ENCODE measurements at places on chromosomes 12 and 14.

DNA sequence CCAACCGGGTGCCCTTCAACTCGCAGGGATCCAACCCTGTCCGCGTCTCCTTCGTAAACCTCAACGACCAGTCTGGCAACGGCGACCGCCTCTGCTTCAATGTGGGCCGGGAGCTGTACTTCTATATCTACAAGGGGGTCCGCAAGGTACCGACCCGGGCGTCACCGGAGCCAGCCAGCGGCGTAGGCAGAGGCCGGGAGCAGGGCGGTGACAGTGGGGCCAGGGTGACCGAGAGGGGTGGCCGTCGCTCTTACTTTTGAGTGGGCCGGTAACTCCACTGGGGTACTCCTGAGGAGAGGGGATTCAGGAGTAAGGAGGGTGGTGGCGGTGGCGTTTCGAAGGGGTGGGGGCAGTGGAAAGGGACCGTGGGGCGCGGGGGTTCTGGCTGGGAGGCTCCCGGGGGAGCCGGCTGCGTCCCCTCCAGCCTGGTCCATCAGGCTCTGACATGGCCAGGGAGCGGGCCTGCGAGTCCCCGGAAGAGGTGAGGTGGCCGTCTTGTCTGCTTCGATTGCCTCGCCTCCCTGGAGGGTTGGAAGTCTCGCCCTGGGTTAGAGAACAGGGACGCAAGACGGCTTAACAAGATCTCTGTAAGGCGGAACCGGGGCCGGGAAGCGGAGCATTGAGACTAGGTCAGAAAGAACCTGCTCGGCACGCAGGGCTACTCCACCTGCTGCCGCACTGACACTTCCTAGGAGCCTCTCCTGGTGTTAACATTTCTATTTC is 491 bp downstream of the WDR20 start:
- DNase-seq = peak; percentile 5

GRCh38 chr14:38310420-38310995 is 54.6 kb upstream of the CLEC14A start:
- DNase-seq = no peak

GRCh38 chr12:43406801-43407200 is 145.2 kb downstream of the ADAMTS20 start:
- no peak for DNase-seq

GRCh38 chr12:11958221-11959091 is 112.3 kb upstream of the BCL2L14 start:
- no peak for DNase-seq

DNA sequence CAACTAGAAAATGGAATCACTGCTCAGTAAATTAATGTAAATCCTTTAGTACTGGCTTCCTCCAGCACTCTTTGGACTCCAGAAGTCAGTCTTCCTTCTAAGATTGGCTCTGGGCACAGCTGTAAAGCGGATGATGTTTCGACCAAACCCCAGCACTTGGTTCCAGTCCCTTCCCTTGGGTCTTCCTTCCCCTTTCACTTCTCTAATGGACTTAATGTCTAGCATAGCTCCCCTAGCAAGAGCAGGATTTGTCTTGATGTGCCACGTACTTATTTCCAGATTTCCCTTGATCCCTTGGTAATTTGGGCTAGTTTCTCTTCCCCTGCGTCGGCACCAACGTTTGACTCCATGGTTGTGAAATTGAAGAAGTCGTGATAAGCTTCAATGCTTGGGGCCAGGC is 28.3 kb downstream of the C12orf75 start:
- DNase-seq = no peak

- no peak for DNase-seq
Measured at GRCh38 chr12:57813971-57814772, 4.4 kb downstream of the AVIL start.

DNA sequence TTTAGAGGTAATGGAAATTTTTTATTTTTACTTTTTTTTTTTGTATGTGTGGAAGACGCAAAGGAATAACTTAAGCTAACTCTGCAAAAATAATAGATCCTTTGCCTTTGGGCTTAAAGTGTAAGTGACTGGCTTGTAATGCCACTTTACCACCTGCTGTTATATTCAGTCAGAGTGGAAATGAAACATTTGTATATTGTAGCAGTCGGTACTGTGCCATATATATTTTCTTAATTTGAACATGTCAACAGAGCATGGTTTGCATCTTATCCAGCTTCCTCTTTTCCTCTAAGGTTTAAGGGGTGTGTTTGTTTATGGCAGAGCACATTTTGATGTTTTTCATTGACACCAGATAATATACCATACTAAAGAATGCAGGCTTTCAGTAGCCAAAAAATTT is 176.6 kb downstream of the TRHDE start:
- no peak for DNase-seq

DNA sequence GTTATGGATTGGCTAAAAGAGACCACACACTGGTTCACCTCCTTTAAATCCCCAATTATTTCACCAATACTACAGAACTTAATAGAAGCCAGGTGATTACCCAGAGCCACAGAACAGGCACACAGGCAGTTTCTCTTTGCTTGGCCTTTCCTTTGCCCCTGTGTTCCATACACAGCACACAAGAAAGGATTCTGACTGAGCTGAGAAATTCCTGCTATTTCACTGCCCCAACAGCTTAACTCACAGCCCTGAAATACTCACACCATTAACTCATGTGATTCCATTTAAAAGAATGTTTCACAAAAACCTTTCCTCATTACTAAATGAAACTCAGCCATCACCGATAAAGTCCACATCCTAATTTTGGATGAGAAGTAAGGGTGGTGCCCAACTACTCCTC is 133.6 kb downstream of the MED13L start:
- DNase-seq = no peak

DNA sequence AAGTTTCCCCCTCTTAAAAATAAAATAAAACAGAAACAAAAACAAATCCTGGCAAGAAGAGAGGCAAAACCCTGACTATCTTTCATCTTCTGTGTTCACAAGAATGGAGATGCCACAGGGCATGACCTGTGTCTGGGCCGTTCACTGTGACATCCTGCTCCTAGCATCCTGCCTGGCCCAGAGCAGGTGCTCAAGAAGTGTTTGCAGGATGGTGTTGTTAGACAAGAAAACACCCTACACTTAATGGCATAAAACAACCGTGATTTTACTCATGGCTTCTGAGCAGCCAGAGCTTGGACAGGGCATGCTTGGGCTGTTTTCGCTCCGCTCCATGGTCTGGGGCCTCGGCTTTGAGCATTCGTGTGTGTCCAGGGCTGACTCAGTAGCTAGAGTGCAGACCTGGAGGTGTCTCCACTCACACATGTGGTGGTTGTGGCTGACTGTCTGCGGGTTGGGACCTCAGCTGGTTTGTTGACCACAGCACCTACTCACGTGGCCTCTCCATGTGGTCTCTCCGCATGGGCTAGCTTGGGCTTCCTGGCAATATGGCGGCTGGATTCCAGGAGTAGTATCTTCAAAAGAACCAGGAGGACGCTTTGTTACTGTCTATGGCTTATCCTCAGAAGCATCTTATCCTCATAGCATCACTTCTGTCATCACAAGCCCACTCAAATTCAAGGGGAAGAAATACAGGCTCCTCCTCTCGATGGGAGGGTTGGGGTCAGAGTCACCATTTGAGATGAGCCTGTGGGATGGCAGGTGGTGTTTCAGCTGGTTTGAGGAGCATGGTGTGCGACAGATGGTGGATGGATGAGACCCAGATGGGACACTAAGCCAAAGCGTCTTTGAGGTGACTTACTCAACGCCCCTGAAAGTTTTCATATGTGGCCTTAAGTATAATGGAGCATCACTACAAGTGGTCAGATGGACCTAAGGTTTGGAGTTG is 33.2 kb upstream of the FZD10 start:
- no peak for DNase-seq

- DNase-seq = no peak
Measured at GRCh38 chr12:63084501-63084900, 66.5 kb downstream of the AVPR1A start.

GRCh38 chr12:56128670-56129205 is 671 bp downstream of the ESYT1 start:
- no peak for DNase-seq

DNA sequence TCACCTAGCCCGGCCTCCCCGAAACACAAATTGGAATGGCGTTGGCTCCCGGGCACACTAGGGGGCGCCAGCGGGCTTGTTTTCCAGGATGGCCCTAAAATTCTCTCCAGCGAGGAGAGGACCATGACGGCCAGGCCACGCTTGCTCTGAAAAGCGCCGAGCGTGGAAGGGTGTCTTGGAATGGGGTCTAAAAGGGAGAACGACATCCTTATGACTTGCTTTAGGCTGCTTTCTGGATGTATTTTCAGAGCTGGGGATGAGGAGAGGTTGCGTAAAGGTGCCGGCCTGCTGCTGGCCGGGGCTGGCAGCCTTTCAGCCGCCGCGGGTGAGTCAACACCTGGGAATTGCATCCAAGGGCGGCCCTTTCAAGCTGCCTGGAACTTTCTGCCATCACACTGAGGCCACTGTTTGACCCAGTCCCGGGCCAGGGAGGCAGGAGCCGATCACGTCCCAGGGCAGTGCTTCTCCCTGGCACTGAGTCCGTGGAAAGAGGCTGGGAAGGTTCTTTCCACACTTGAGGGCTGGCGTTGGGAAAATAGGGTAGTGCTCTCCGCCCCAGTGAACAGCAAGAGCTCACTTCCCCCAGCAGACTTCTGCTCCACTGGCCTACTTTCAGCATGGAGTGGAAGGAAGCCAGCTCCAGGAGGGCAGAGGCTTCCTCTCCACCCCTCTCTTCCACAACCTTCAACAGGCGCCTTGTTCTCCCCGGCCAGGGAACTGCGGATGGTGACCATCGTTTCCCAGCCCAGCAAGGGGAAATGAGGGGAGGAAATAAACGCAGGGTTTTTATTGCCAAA is 216.2 kb downstream of the TTC8 start:
- peak; percentile 70 for DNase-seq

DNA sequence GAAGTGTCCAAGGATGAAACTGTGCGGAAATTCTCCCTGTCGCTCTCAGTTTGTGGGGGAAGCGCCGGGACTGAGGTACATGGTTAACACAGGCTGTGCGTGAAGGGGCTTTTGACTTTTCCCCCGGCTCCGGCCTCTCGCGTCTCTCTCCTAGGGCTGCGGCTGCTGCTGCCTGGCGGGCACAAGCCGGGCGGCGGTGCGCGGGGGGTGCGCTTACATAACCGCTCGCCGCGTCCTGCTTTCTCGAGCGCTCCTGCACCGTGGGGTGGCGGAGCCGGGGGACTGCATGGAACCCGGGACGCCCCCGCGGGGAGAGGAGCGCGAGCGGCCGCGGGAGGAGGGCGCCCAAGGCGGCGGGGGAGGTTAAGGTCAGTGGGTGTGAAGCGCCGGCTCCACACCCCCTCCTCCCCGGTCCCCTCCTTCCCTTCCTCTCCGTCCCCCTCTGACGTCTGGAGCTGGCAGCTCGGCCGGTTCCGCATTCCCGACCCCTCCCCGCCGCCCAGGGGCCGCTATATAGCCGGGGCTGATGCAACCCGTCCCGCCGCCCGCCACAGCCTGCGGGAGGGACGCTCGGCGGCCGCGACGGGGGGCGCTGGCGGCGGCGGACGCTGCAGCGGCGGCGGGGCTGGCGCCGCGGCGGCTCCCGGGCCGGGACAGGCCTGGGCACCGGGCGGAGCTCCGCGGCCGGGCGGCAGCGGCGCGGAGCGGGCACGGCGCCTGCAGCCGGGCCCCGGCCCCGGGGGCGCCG is at the start of gene JDP2:
Gene JDP2 (plus strand): TSS at position 541 of the 748 bp plus-strand sequence. CDS start 9,899 bp downstream, outside the sequence.
- no peak for DNase-seq

DNA sequence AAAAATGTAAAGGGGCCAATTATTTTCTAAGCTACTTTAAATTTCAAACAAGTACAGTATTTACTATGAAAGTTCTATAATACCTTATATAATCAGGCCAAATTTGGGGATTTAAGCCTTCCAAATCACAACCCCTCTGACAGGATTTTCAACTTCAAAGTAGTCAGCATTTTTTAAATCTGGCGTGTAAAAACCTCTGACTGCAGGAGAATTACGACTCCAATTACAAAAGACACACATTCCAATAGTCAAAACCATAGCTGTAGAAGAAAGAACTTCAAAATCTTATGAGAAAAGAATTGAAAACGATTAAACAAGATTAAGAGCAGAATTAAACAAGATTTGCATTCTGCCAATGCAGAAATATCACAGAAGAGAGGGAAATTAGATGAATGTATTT is 12.7 kb downstream of the OSBPL8 start:
- DNase-seq = no peak

GRCh38 chr14:70721542-70721941 is 79.8 kb downstream of the TTC9 start:
- no peak for DNase-seq

GRCh38 chr12:109606320-109607028 is 32.9 kb downstream of the MVK start:
- DNase-seq = no peak

GRCh38 chr12:126189856-126190255 is 1124.6 kb downstream of the AACS start:
- DNase-seq = no peak

- DNase-seq = no peak
Measured at GRCh38 chr12:27185234-27186021, 58.7 kb upstream of the STK38L start.

- DNase-seq = no peak
Measured at GRCh38 chr12:111788178-111788654, 21.5 kb downstream of the ALDH2 start.

GRCh38 chr14:54976316-54976715 is 50.6 kb downstream of the WDHD1 start:
- DNase-seq = no peak

- DNase-seq = no peak
Measured at GRCh38 chr14:56145181-56145769, 27.1 kb downstream of the PELI2 start.

GRCh38 chr14:99117671-99118045 is 154.3 kb downstream of the BCL11B start:
- DNase-seq = no peak

GRCh38 chr14:23301969-23302289 is 730 bp downstream of the PPP1R3E start:
- DNase-seq = no peak

- no peak for DNase-seq
Measured at GRCh38 chr14:68762953-68763764, 29.7 kb downstream of the ZFP36L1 start.

DNA sequence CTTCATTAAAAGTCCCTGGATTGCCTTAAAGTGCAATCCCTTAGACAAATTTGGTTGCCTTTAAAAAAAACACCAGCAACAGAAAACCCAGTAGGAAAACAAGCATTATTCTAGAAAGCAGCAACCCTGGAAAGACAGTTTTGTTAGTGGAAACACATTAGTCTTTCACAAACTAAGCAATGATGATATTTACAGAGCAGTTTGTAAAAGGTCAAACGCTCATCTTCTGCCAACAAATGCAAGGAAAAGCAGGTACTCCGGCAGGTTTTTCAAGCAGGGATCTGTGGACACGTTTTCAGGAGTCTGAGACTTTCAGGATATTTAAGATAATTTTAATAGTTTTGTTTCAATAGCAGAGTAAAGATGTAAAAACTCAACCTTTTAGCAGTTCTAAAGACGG is 202.2 kb downstream of the EXOC5 start:
- no peak for DNase-seq

- DNase-seq = no peak
Measured at GRCh38 chr14:34498684-34499412, 36.8 kb upstream of the SPTSSA start.

GRCh38 chr12:104740668-104741067 is 217.4 kb downstream of the SLC41A2 start:
- DNase-seq = no peak

- no peak for DNase-seq
Measured at GRCh38 chr14:29584992-29585391, 342.7 kb downstream of the PRKD1 start.
